HTR-8/SVneo (cell line): ENCODE measurements at places on chromosomes 3 and 15.
A peak's percentile ranks its signal among the peaks of the same experiment; 100 is the strongest.

GRCh38 chr3:99172736-99173657 lies 271.5 kb upstream of the DCBLD2 start:
- peak; percentile 31 for DNase-seq

DNA sequence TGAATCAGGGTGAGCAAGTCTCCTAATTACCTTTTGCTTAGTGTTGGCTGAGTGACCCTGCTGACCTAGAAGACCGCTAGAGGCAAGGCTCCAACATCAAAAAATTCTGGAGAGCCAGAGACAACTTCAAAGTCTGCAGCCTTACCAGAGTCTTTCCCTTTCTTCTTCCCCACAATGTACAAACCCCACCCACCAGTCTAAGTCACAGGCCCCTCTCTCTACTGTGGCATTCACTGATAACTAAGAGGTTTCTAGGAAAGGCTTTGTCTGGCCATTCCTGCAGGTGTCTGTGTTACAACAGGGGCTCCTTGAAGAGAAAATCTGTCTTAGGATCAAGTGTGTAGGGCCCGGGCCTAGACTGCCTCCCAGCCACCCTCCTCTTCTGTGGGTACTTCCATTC lies 525 bp downstream of the MYH15 start:
- DNase-seq, result no peak

- DNase-seq, result no peak
These were observed 697.5 kb upstream of the CBLB start for GRCh38 chr3:106566277-106566676.

DNA sequence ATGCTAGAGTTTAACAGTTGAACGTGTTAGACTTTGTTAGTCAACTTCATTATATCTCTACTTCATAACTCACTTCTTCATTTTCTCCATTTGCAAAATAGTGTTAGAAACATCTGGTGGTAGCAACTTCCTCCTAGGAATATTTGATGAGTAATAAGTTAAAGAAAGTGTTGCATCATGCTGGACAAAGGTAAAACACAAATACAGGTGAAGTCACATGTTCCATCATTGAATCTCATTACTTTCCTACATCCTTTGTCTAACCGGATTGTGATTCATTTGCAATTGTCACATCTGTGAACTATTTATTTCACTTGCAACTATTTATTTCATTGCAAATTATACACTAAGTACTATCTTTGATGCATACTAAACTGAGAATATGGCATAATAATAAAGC lies 186.5 kb downstream of the TUSC7 start:
- no peak for DNase-seq

GRCh38 chr15:58063614-58064013 lies 1.9 kb downstream of the ALDH1A2 start:
- DNase-seq, result no peak

- DNase-seq, result no peak
These were observed 245.9 kb downstream of the NAALADL2 start for GRCh38 chr3:175105066-175105465.

- DNase-seq, result no peak
These were observed 68.2 kb downstream of the RAB11A start for GRCh38 chr15:65937476-65937875.

DNA sequence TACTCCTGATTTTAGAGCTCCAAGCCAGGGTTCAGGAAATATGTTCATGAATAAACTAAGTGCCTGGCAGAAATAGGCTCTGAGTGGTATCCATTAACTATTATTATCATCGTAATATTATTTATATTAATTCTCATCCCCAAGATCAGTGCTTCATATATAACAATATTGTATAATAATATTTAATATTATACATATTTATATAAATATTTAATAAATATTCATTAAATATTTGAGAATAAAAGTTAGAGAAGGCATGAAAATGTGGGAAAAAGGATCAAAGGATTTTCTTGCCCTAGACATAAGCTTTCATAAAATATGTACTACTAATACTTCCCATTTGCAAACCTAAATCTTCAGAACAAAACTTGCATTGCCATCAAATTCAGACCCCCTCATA lies 196.5 kb downstream of the ZMAT3 start:
- DNase-seq, result no peak

GRCh38 chr15:63877713-63878271 lies 44.0 kb upstream of the HERC1 start:
- no peak for DNase-seq

DNA sequence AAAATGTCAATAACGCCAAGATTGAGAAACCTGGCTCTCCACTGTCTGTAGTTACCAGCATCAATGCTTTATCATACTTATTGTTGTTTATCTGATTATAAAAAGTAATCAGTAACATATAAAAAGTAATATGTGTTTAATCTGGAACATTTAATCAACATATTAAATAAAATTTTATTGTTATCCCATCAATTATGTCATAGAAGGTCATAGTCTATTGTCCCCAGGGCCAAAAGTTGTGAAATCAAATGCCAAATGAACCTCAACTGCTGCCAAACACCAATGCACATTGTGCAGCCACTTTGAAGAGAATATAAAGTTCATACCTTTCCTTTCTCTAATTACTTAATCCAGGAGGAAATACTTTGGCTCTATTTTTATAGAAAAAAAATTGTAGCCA lies 106.6 kb downstream of the EOMES start:
- DNase-seq, result no peak

DNA sequence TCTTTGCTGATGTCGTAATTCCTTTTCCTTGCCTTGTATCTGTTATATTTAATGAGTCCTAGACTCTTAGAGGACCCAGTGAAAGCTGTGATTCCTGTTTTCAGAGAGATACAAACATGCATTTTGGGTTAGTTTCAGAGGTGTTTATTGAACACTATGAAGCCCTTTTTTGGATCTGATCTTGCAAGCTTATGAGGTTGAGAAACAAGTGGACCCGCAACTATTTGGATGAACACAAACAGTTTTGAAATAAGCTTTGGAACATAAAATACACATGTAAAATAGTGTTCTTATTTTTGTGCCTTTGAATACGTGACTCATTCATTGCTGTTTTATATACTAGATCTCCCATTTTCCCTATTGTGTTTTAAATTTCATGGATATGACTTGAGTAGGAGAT lies 33.5 kb downstream of the SNRK start:
- DNase-seq, result no peak

- DNase-seq, result no peak
These were observed 1.9 kb upstream of the MEX3B start for GRCh38 chr15:82047453-82048400.

- no peak for DNase-seq
These were observed 33.3 kb downstream of the KPNA1 start for GRCh38 chr3:122481390-122481789.

- no peak for DNase-seq
These were observed 11.2 kb upstream of the ATP13A3 start for GRCh38 chr3:194497799-194498575.

- no peak for DNase-seq
These were observed 43.0 kb downstream of the KAT2B start for GRCh38 chr3:20083253-20083652.

DNA sequence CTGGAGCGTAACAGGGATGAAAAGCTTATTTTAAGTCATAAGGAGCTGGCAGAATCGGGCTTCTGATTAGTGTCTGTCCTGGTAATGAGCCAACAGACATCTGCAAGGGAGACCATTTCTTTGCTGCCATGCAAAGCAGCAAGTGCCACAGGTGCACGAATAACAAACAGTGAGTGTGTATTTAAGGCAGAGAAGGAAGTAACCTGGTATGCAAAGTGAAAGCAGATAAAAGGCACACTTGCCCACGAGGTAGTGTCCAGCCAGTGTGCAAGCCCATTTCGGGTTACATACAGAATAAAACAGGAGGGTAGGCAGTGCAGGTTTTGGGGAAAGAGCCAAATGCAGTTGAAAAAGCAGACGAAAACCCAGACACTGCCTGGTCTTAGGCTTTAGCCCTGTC lies 1153.7 kb downstream of the SI start:
- DNase-seq, result no peak

GRCh38 chr3:136882571-136882970 lies 20.6 kb downstream of the NCK1 start:
- DNase-seq, result no peak

DNA sequence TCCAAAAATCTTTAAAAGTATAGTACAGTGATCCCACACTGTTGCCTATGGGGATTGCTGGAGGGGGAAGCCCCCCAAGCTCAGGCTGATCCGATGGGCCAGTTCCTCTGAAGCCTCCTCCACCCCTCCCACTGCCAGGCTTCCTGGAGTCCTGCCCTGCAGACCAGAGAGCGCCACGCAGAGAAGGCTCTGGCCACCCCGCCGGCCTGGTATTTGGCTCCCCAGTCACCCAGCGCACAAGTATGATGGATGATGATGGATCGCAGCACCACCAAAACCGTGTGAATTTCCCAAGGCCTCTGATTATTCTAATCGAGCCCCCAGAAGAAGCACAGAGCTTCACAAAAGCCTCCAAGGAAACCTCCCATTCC lies 259.0 kb downstream of the MECOM start:
- DNase-seq, result no peak

GRCh38 chr3:5568451-5568850 lies 380.9 kb downstream of the EDEM1 start:
- DNase-seq, result no peak

- DNase-seq, result no peak
These were observed 643.4 kb upstream of the ARPP21 start for GRCh38 chr3:34995796-34996430.

GRCh38 chr3:193637831-193638230 lies 44.8 kb downstream of the OPA1 start:
- no peak for DNase-seq

GRCh38 chr3:34957677-34958076 lies 681.6 kb upstream of the ARPP21 start:
- no peak for DNase-seq

- DNase-seq, result no peak
These were observed 95.7 kb downstream of the KCNMB2 start for GRCh38 chr3:178631950-178632349.

- DNase-seq, result no peak
These were observed 615.6 kb upstream of the DPPA4 start for GRCh38 chr3:109952924-109953323.

- DNase-seq, result no peak
These were observed 59.3 kb downstream of the IL16 start for GRCh38 chr15:81255958-81256320.

DNA sequence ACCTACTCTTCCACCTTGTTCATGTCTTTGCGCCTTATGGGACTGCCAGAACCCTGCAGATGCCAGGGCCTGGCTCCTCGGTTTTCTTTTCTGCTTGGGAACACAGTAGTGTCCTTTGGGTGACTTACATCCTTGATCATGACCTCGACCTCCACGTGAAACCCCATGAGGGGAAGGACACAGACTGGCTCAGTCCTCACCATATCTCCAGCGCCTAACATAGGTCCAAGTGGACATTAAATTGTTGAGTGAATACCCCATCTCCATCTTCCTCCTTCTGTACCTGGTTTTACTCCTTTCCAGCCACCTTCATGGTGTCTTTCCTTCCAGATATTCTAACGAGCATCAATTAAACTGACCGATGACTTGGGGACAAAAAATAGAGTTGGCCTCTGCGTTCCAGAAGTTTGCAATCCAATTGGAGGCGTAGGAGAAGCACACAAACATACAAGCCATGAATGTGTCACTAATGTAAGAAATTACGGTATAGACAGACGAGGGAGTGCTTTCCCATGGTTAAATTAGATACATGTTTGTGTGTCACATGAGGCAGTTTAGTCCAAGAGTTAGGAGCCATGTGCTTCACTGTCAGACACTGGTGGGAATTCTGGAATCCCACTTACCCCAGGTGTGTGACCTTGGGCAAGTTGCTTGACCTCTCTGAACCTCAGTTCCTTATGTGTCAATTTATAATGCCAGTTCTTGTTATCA lies 907 bp upstream of the HERC1 start:
- no peak for DNase-seq

DNA sequence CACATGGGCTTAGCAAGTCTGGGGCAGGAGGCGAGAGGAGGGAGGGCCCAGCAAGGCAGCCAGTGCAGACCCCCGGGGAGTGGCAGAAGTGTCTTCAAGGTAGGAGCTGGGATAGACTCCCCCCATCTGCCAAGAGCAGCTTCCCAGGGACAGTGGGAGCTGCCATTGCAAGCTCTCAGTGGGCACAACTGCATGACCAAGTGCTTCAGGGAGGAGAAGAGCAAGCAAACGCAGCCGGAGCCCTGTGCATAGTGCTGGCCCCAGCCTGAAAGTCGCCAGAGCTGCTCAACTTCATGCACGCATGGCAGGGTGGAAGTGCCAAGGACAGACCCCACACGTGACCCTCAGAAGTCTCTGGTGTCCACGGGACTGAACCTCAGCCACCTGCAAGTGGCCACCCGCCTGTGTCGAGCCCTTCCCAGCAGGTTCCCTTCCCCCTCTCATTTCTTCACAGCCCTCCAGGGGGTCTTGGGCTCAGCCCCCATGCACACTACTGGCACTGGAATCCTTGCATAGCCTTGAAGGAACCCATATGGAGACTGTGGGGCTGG lies 89.4 kb downstream of the PLXNA1 start:
- DNase-seq, result no peak

DNA sequence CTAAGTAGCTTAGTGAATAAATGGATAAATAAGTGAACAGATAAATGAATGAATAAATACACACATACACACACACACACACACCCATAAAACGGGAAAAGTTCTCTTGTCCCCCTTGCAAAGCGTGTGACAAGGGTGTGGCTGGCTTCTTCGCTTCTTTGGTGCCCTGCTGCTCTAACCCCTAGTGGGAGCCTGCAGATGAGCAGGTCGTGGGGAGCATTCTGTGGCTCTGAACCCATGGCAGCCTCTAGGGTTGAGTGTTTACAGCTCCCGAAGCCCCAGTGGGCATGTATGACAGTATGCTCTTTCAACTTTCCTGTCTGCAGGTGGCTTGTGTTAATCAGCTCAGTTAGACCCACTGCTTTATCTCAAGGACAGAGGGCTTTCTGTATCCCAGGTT lies 582.3 kb downstream of the EDEM1 start:
- DNase-seq, result no peak

- DNase-seq, result no peak
These were observed 138.3 kb downstream of the CMSS1 start for GRCh38 chr3:99955773-99956562.
